Activated CD4-positive, alpha-beta T cell treated with anti-CD3 and anti-CD28 coated beads, Interleukin-2, Interleukin-4, amounts not matched to agents 100 ng/mL and 50 ng/mL, durations not matched to agents 16 hours and 8 hours (primary cell): ENCODE measurements at places on chromosomes 2 and 18.

- DNase-seq: peak; percentile 27
Observed at GRCh38 chr2:170715062-170715931, at the start of gene SP5. Gene SP5, plus strand, starts transcription at chr2:170715337. Its CDS starts 176 bp downstream, at chr2:170715513.

DNA sequence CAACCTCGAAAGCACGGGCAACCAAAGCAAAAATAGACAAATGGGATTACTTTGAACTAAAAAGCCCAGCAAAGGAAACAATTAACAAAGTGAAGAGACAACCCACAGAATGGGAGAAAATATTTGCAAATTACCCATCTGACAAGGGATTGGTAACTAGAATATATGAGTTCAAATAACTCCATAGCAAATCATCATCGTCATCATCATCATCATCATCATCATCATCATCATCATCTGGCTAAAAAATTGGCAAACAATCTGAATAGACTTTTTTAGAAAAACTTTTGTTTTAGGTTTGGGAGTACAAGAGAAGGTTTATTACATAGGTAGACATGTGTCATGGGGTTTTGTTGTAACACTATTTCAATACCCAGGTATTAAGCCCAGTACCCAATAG lies 1239.3 kb upstream of the FAM98A start:
- no peak for DNase-seq

- DNase-seq: no peak
Observed at GRCh38 chr2:181586569-181587081, 70.3 kb downstream of the CERKL start.

DNA sequence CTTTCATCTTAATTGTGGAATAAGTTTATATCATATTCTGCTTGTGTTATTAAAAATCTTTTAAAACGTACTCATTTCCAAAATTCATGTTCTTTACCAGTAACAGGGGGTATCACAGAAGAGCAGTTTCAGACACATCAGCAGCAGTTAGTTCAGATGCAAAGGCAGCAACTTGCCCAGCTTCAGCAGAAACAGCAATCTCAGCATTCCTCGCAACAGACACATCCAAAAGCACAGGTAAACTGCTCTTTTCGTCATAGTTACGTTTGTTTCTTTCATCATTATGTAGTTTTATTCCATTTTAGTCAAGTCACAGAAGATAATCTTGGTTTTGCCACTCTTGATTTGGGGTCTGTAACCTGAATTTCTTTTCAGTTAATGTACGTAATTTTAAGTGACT lies 93.5 kb upstream of the KIF5C start:
- no peak for DNase-seq
